ENCODE measurements at places on chromosomes 16 and 17. TPM values are rescaled to one million over a fixed set of nuclear protein-coding genes. Genes with fewer than 3 reads are reported as not detected.

Gene GP2
- total RNA-seq = not detected

Gene ZNF207
- 269 TPM for total RNA-seq

Gene CACNG5
- total RNA-seq = not detected

Gene ASGR1
- 0.42 TPM for total RNA-seq

Gene OR4D1
- 1.2 TPM for total RNA-seq

Gene PRSS33
- total RNA-seq = not detected

Gene CA5A
- not detected for total RNA-seq

Gene HOXB13
- total RNA-seq = not detected

Gene PDILT
- not detected for total RNA-seq

Gene SMIM5
- 0.40 TPM for total RNA-seq

Gene PIRT
- not detected for total RNA-seq

Gene NAGS
- total RNA-seq = 0.21 TPM

Gene USP31
- total RNA-seq = 7.2 TPM

Gene STAT5A
- total RNA-seq = 177 TPM

Gene FAM171A2
- total RNA-seq = 0.07 TPM

Gene ZNF646
- 17.0 TPM for total RNA-seq

Gene LHX1
- total RNA-seq = not detected

Gene SPAG5
- 31.5 TPM for total RNA-seq

DNA sequence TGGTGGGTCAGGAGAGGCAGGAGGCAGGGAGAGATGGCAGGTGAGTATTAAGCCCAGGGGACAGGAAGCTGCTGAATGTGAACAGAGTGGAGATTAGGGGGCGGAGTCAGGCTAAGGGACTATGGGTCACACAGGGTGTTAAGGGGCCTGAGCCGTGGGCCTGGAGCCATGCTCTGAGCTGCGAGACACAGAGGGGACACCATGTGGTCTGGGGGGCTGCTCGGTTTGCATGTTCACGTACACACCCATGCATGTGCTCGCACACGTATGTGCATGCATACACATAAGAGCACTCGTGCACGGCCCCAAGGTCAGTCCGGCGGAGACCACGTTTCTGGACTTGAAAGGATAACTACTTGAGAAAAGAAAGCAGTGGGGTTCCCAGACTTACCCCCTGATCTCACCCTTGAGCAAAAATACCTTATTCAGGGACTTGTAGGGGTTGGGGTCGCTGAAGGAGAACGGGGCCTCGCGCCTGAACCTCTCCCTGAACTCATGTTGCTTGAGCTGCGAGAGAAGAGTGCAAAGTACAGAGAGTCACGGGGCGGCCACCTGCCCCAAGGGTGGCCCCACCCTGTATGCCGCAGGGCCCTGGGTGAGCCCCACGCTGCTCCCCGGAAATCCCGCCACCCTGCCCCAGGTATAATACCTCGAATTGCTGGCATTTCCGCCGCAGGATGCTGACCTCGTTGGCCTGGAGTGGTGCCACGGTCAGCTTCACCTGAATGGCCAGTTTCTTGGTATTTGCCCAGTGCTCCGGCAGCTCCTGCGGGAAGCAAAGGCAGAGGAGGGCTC lies 50.8 kb downstream of the DNAH17 start:
- no peak for DNase-seq

- DNase-seq = peak; percentile 94
Measured at GRCh38 chr17:51153210-51154072, at the start of gene NME1. Gene NME1, plus strand, starts transcription at chr17:51153559. Its CDS starts 2,096 bp downstream, at chr17:51155655.

DNA sequence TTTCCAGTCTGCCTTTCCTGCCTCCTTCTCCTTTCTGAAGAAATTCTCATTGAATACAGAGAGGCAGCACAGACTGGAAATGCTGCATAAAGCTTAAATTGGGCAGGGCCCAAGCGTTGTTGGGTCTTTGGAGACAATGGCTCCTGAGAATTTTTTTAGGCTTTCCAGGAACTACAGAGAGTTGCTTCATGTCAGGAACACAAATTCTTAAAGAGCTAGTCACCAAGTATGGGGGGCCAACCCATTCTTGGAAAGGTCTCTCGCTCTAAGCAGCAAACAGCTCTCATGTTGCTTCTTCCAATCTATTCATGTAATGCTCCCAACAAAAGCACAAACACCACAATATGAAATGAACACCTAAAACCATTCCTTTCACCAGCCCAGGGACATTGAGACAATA lies 6.9 kb downstream of the HNF1B start:
- no peak for DNase-seq

GRCh38 chr16:57773655-57774295 lies 28.5 kb downstream of the KIFC3 start:
- DNase-seq = no peak

GRCh38 chr17:54172096-54172984 lies 349.6 kb downstream of the KIF2B start:
- no peak for DNase-seq

GRCh38 chr17:11239379-11239970 lies 1.5 kb upstream of the SHISA6 start:
- no peak for DNase-seq

DNA sequence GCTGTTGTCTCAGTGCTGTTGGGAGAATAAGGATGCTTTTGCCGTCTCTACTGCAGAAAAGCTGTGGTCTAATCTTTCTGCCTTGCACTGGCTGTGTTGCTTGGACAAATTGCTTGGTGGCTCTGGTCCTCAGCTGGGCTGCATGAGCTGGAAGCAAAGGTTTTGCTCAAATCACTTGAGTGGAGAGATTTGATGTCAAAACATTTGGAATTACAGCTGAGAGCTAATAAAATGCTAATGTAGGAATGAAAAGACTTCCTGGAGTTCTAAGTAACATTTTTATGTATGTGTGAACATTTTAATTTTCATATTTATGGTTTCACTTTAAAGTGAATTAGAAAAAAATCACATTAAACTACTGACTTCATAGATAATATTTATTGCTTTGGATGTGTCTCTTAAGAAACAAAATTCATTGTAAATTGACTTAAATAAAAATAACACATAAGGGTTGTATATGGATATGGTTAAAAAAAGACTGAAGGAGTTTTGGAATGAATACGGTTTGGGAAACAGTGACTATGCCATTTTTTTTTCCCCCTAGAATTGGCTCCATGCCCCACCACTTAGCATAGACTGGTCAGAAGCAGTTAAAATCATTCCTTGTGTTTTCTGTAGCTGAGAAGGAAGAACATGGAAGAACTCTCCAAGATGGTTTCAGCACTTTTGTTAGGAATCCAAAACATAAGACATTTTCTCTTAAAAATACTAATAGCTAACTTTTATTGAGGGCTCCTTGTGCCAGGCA lies 39.2 kb upstream of the FAM20A start:
- DNase-seq = no peak

DNA sequence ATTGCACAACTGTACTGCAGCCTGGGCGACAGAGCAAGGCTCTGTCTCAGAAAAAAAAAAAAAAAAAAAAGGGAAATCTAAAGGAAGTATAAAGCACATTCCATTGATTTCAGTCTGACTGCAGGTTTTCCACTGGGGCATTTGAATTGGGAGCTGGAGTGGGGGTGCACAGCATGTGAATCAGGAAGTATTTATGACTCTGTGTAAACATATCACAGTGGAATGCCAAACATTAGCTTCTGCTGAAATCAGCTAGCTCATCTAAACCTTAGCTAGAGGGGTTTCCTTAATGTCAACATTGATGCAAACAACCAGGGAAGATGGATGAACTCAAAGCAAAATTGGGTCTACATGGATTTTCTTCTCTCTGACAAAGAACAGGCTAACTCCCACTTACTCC lies 641.0 kb upstream of the EEF2KMT start:
- no peak for DNase-seq

GRCh38 chr17:31815212-31815730 lies 43.8 kb downstream of the COPRS start:
- no peak for DNase-seq

GRCh38 chr17:39738983-39739884 lies 1.5 kb downstream of the GRB7 start:
- no peak for DNase-seq

DNA sequence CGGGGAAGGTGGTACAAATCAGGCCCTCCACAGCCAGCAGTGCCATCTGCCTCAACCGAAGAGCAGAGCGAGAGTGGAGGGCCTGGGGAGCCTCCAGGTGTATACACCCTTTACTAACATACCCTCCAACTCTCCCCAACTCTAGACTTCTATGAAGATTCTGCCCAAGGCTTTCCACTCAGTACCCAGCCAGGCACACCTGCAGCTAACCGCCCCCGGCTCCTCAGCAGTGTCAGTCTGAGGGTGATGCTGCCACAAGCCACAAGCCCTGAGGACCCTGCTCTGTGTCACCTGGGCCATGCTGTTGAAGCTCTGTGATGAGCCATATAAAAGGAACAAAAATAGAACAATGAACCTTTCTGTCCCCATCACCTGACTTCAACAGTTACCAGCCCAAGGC lies 3.8 kb downstream of the CENPV start:
- no peak for DNase-seq

GRCh38 chr17:72301887-72302286 lies 181.1 kb downstream of the SOX9 start:
- no peak for DNase-seq

- no peak for DNase-seq
Measured at GRCh38 chr17:61570118-61570517, 20.9 kb downstream of the NACA2 start.

DNA sequence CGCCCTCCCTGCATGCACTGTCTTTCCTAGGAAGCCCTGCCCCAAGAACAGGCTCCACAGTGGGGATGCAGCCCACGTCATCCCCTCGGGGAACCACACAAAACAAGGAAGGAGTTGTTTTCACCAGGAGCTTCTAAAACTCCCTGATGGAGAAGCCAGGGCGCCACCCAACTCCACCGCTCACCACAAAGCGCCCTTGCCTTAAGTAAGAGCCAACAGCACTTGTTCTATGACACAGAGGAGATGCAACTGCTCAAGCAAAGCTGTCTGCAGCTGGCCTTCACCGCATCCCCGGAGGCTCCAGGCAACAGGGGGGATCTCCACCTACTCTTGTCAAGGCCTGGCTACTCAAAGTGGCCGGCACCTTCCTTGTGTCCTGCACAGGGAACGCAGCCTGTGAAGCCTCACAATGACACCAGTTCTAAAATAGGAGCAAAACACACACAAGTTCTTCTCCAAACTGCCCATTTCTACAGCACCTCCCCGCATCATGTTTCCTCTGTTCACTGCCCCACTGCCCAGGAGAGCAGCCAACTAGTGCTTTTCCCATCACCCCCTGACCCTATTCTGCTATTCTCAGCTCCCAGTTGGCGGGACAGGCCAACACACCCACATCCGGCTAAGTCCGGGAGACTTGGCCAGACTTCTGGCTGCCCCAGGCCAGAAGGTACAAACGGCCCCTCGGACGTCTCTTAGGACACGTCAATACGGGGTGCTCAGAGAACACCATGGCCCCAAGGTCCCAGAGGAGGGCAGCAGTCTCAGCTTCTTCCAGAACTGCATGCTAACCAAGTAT lies 24.2 kb downstream of the MPG start:
- DNase-seq = no peak

GRCh38 chr17:1347589-1348323 lies 52.3 kb downstream of the YWHAE start:
- DNase-seq = no peak

DNA sequence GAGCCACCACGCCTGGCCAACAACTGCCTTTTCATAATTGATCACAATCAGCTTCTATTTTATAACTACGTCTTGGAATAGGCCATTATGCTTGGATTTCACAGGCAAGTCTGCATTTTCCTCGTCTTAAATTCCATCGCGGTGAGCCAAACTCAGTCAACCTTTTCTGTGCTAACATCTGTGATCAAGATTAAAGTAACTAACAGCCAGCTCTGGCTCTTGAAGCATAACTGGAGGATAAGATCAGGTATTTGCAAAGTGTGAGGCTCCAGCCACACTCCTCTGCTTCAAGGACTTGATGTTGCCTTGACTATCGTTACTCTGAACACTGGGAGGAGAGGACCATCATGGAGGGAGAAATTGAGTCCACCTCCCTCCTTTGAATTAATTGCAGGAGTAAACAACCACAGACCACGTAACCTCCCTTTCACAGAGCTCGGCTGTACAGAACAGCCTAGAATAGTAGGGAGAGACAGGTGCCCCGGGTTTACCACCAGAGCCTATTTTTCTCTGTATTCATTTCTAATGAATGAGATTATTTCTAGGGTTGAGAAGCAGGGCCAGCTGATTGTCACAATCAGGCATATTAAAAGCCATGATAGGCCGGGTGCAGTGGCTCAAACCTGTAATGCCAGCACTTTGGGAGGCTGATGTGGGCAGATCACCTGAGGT lies 143.0 kb downstream of the XYLT1 start:
- DNase-seq = no peak

DNA sequence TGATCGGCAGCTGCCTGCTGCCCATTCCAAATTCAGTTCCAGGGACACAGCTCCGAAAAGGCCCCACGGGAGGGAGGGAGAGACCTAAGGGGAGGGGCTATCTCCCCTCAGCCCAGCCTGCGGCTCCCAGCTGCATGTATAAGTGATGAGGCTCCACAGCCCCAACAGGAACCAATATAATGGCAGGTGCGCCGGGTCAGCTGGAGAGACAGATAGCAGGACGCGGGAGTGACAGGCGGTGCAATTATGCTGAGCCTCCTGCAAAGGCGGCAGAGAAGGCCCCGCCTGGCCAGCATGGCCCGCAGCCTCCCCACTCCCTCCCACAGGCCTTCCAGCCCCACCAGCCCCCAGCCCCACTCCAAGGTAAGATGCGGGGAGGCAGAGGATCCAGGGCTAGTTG lies 8.1 kb upstream of the C1QL1 start:
- DNase-seq = no peak

GRCh38 chr16:2481676-2482075 lies 6.7 kb downstream of the TBC1D24 start:
- DNase-seq = no peak

DNA sequence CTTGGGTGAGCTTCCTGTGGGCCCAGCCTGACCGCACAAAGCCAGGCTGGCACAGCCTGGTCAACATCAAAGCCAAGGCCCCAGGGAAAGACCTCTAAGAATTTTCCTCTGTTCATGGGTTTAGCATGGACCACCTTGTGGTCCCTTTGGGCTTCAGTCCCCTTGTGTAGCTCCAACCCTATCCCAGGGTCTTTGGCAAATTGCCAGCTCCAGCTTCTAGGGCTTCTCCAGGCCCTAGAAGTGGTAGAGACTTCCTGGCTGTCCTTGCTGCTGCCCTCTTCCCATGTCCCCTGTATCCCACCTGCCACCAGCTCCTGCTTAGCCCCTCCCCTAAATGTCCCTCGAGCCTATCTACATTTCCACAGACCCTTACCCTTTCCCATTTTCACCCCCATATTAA lies 9.7 kb upstream of the ITGA3 start:
- no peak for DNase-seq

- no peak for DNase-seq
Measured at GRCh38 chr16:81754858-81755257, 24.2 kb upstream of the PLCG2 start.

DNA sequence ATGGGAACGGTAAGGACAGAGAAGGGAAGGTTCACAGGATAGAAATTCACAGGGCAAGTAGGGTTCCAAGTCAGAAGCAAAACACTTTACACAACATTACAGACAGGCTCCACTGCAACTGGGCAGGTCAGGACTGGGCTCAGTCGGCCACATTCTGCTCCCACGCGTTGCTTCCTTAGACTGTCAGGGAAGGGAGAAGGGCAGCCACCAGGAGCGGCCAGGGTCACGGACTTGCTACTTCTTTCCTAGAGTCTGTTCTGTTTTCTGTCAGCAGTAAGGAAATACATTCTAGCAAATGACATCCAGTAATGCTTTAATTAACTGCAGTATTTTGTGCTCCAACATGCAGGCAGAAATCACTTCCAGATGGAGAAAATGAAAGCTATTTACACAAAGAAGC lies 160.3 kb upstream of the RPH3AL start:
- no peak for DNase-seq

All from T-helper 17 cell (primary cell).